Hypothalamus (tissue), 51 donors: ENCODE measurements at places on chromosomes 1 and 21.

GRCh38 chr1:240094041-240094722, 2.5 kb downstream of the FMN2 start:
- no peak for DNase-seq

DNA sequence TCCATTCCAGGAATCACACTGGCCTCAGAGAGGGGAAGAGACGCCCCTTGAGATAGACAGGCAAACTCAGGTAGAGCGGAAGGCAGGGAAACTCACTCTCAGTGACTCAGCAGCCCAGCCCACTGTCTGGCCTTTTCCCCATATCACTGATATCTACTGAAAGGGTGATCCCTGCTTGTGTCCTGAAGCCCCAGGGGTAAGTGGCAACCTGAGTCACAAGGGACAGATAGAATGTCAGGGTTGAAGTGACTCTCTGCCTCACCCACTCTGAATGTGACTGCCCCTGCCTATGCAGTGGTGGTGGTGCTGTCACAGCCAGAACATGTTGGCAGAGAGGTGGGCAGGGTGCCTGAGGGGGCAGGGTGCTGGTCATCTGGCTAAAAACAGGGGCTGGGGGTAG, 157.5 kb upstream of the FGGY start:
- no peak for DNase-seq

- DNase-seq = no peak
Measured at GRCh38 chr1:15188678-15189077, 35.1 kb downstream of the TMEM51 start.

GRCh38 chr1:185409763-185410528, 92.9 kb upstream of the IVNS1ABP start:
- DNase-seq = no peak

DNA sequence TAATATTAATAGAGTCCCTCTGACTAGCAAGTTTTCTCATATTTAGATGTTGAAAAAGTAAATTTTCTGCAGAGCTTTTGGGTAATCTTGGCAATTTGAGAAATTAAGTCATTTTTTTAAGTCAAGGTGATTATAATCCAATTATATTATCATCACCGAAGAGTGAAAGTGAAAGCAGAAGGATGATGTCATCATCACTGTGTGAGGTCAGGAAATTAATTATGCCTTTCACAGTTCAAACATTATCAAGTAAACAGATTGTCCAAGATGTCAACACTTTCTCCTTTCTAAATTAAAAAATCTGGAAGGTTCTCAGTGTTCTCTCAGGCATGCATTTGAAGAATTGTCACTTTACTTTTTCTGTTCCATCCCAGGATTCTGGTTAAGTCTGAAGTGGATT, 296.0 kb downstream of the TBX15 start:
- DNase-seq = no peak

DNA sequence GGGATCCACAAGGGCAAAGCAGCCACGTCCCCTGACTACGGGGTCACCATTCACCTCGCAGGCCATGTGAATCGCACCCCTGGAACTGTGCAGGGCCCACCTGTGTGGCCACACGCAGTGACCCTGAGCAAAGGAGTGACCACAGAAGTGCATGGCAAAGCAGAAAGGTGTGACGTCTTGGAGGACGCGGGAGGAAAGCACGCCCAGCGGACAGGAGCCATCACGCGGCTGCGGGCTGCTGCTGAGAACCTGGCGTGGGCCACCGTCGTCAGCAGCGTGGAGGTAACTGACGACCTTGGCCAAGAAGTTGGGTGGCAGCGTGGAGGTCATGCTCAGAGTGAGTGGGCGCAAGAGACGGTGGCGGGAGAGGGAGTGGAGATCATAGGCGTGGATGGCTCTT, 76.7 kb upstream of the C1orf174 start:
- no peak for DNase-seq
